Stimulated activated CD4-positive, alpha-beta T cell treated with anti-CD3 and anti-CD28 coated beads, Interleukin-1b, Interleukin-23, amount 100 ng/mL, for 1 hour (primary cell): ENCODE measurements at places on chromosomes 6 and 20.

DNA sequence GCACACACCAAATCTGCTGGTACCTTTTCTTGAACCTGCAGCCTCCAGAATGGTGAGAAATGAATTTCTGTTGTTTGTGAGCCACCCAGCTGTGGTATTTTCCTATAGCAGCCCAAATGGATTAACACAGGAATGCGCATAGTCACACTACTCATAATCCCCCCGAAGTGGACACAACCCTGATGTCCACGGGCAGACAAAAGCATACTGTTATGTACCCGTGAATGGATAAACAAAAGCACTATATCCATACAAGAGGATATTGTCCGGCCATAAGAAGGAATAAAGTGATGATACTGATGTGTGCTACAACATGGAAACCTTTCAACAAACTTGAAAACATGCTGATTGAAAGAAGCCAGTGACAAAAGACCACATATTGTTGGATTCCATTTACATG is 25.1 kb upstream of the RPP40 start:
- no peak for DNase-seq

GRCh38 chr20:62733891-62734290 is 25.3 kb downstream of the NTSR1 start:
- DNase-seq: no peak

DNA sequence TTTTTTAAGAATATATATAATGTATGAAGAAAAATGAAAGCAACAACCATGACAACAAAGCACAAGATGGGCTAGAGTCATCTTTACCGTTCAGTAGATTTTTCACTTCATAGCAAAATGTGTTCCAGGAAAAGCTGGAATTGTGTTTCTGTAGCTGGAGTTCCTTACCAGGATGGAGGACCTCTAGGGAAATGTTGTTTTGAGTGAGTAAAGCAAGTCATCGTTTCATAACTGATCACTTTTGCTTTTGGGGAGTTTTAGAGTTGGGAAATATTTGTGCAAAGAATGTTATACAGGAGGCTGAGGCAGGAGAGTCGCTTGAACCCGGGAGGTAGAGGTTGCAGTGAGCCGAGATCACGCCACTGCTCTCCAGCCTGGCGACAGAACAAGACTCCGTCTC is 151.6 kb downstream of the SASH1 start:
- no peak for DNase-seq

- DNase-seq: no peak
Measured at GRCh38 chr6:107115695-107116327, 496 bp upstream of the BEND3 start.

GRCh38 chr20:21159658-21160380 is 33.9 kb downstream of the KIZ start:
- DNase-seq: no peak

- DNase-seq: no peak
Measured at GRCh38 chr6:72748759-72749158, 126.9 kb downstream of the KCNQ5 start.

- DNase-seq: no peak
Measured at GRCh38 chr6:18501663-18502013, 114.5 kb downstream of the RNF144B start.

DNA sequence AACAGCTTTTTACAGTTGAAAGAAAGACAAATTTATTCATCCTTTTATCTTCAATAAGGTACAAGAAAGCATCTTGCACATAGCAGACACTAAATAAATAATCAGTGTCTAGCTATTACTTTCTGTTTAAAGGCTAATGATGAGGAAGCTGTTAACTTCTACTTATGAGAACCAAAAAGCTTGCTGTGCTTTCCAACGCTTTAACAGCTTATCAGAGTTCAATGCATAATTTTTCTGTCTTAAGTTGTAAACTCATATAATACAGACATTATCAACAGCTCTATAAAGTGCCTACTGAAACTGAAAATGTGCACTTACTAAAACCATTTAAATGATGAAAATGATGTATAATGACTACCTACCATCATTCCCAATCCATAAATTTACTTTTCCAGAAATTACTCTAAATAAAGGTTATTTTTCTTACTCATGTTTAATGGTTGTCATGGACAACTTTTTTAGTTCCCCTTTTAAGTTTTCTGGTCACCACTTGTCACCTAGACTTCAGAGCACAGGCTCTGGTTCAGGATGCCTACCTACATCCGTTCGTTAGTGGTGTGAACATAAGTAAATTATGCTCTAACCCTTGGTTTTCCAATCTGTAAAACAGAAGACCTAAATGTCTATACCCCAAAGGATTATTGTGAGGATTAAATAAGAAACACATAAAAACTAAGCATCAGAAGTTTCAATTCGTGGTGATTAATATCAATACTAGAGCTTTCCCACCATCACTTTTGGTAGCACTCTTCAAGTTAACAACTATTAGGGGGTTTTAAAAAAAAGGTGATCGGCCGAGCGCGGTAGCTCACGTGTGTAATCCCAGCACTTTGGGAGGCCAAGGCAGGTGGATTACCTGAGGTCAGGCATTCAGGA is 8.0 kb downstream of the PNISR start:
- DNase-seq: no peak

GRCh38 chr6:163960128-163960527 is 545.6 kb downstream of the QKI start:
- DNase-seq: no peak

- DNase-seq: no peak
Measured at GRCh38 chr6:5671601-5672559, 334.8 kb downstream of the NRN1 start.

DNA sequence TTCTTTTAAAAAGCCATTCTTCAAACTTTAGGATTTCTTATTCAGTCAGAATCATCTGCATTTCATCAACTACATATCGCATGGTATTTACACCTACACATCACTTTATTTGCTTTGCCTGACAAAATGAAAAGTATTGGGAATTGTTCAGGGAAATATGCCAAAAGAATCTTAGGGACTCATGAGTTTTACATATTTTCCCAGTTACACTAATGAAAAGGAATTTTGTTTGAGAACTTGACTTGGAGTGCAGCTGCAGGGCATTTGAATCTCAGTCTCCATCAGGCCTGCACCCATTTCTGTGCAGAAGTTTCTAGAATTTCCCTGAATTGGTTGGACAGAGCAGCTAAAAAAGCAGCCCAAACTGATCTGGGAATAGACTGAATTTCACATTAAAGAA is 65.3 kb downstream of the MTHFD1L start:
- no peak for DNase-seq

- no peak for DNase-seq
Measured at GRCh38 chr6:49939993-49940498, 23.9 kb downstream of the DEFB114 start.

DNA sequence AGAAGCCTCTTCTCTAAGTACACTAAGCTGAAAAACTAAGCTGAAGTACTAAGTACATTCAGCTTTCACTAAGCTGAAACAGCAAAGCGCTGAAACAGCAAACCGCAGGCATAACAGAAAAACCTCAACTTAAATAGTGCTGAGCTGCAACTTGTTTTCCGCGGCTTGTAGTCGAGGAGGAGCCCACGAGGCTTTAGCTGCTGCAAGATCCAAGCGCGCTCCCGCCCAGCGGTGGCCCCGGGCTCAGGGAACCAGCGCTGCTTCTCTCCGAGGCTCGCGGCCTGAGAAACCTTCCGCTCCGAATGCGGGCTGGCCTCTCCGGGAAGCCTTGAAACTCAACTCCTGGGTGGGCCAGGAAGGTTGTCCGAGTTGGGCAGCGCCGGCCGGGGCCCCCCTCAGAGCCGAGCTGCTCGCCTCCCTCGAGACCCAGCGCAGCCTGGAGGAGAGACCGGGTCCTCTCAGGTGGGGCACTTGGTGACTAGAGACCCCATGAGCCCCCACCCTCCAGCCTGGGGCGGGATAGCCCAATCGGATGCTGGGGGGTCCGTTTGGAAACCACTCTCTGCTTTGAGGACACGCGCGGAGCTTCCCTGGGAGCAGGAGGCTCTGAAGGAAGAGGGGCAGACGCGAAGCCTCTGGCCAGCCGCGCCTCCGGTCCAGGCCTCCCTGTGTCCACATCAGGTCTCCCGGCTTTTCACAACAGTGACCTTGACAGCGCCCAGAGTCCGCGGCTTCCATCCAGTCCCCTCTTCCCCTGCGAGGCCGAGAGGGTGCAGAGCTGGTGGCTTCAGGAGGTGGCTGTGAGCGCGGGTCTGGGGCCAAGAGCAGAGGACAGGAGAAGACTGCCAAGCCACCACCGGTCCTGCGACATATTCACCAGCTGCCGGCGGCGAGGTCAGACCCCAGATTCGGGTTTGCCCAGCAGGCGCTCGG is 38.1 kb upstream of the HLA-E start:
- DNase-seq: no peak

- no peak for DNase-seq
Measured at GRCh38 chr20:10255846-10256245, 37.2 kb downstream of the SNAP25 start.

DNA sequence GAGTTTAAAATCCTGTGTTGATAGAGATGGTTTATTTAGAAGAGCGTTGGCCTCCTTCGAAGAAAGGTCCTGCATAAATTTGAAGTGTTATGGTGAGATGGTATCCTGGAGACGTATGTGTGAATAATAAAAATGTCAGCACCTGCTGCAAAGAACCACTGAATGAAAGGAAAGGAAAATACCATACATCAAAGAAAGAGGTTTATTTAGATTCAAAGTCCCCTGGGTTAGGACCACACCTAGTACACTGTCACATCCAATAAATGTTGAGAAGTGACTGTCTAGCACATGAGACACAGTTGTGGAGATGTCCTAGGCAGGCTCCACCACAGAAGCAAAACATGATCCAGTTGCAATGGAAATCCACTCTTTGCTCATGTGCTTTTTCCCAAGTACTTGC is 214.7 kb downstream of the PAX1 start:
- no peak for DNase-seq

- no peak for DNase-seq
Measured at GRCh38 chr6:25302677-25303128, 23.5 kb downstream of the CARMIL1 start.

DNA sequence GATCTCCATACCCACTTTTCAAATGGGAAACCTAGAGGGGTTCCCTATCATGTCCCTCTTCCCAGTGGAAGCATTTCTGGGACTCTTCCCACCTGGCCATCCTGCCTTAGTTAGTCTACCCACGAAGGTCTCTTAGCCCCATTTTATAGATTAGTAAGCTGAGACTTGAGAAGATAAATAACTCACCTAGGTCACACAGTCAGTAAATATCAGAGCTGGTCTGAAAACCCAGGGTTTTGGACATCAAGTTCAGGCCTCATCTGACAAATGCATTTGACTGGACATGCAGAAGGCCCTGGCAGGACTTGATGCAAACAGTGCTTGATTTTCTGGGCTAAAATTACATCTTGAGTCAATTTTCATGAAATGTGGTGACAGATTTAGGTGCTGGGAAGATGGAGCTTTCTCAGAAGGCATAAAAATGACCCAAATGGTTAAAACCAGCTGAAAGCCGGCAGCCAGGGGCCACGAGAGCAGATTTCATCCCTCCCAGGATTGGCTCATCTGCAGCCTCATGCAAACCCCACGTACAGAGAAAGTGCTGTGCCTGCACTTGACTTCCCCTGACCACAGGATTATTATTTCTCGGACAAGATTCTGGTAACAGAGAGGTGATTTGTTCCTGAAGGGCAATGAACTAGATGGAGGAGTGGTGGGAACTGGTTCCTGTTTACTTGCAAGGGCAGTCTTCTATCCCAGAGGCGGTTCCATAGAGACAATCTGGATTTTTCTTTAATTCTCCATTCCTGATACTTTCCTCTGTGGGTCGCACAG is 23.1 kb downstream of the CPNE5 start:
- no peak for DNase-seq

DNA sequence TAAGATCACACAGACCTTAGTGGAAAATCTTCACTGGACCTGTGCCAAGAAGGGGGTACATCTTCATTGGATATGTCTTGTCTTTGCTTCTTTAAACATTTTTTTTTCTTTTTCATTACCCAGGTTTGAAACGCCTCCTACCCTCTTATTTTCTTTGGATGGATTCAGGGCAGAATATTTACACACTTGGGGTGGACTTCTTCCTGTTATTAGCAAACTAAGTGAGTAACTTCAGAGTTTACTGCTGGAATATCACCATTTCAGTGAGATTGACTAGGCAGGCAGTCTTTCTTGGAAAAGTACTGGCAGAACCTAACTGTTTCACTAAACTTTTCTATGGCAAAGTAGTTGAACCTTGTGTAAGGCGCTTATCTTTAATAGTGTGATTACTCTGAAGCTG is 47.0 kb downstream of the ENPP1 start:
- no peak for DNase-seq

GRCh38 chr6:115954740-115955139 is 106.0 kb downstream of the FRK start:
- no peak for DNase-seq

DNA sequence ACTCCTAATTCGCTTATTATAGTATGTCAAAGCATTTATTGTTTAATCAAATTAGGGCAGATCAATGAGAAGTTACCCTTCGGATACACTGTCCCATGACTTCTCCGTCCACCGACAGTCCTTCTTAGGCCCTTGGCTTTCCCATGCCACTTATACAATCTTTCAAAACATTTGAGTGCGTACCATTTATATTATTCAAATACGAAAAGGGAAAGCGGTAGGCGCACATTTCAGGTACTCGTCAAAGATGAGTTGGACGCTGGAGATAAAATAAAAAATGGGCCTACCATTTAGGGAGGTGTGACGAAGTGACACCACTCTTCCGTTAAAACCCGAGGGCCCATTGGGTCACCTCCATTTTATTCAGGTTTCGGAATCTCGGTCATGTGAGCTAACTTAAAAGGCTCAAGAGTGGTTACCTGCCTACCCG is 542 bp upstream of the AFG1L start:
- no peak for DNase-seq

DNA sequence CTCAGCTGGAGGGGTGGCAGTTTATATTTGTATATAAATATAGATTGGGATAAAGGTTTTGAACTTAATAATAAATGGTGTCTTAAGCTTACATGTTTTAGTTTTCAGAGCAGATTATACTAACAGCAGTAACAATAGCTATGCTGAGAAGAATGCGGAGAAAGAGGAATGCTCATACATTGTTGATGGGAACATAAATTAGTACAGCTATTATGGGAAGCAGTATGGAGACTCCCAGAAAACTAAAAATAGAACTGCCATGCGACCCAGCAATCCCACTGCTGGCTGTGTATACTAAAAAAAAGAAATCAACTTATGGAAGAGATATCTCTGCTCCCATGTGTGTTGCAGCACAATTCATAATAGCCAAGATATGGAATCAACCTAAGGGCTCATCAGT is 127.9 kb downstream of the BCKDHB start:
- no peak for DNase-seq

DNA sequence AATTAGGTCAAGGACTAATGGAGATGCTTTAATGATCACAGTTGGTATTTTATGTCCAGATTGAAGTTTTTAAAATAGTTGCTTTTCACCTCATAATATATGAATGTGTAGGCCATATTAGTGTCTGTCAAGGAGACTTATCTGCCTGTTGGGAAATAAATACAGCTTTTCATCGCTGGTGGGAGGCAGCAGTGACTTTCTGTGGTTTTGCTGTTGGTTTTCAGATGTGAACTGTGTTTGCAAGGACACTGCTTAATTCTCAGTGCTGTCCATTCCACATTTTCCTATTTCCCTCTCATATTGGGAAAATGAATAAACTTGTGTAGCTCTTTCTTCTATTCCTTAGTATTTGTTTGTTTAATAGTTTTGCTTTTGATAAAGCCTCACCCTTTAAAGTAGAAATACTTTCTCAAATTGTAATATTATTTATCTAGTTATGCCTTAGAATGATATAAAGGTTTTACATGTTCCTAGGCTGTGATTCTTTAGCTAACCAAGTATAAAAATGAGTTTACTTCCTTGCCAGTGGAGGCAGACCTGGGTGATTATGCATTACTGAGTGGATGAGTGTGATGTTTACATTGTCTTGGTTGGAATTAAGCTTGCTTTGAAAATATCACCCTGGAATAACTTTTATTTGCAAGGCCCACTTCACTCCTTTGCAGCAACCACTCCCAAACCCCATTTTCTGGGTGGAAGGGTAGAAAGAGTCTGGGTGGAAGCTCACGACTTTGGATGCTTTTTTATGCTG is 3.3 kb downstream of the PLCB4 start:
- DNase-seq: no peak
